ENCODE measurements at places on chromosomes 1 and 21.
A peak's percentile ranks its signal among the peaks of the same experiment; 100 is the strongest.

GRCh38 chr1:119687434-119688079 is 24.2 kb upstream of the PHGDH start:
- DNase-seq = no peak

GRCh38 chr1:169890761-169891538 is 2.7 kb downstream of the SCYL3 start:
- no peak for DNase-seq

DNA sequence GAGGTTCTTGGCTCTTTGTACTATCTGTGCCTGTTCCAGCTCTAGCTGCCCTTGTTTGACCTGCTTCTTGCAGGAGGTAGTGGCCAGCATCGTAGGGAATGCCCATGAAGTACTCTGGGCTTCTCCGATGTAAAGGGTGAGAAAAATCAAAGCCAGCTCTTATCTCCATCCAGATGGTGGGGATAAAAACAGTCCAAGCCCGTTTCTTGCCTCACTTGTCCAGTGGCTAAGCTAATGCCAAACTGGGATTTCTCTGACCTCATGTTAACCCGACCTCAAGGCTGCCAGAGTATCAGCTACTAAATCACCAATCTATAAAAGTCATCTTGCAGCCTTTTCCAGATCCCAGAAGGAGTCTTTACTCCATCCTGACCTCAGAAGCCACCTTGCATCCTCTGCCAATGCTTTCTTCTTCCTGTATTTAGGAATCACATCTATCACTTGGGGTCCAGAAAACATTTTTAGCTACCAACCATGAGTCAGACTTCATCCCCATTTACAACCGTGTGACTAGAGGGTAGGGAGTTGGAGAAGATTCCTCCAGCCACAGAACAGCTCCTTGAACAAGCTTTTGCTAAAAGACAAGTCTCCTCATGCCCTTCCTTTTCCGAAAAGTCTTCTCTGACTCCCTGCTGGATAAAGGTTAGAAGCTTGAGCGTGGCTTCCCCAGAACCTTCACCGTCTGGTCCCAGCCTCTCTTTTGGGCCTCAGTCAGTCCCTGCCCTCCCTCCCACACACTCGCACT is 35.9 kb downstream of the KCNC4 start:
- DNase-seq = no peak

- no peak for DNase-seq
Observed at GRCh38 chr21:17976691-17977090, 157.5 kb upstream of the C21orf91 start.

DNA sequence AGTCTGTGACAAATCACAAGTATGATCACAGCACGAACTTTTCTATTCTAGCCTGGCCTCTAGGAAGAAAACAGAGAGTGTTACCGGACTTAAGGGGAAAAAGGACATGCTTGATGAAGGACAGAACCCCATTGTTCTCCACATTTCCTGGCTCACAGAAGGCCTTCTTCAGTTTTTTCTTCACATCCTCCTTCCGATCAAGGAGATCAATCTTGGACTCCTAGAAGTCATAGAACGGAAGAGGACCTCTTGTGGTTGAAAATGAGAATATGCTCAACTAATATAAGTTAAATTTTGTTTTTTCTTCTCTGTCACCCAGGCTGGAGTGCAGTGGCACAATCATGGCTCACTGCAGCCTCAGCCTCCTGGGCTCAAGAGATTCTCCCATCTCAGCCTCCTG is 30.3 kb downstream of the YARS1 start:
- DNase-seq = peak; percentile 21

DNA sequence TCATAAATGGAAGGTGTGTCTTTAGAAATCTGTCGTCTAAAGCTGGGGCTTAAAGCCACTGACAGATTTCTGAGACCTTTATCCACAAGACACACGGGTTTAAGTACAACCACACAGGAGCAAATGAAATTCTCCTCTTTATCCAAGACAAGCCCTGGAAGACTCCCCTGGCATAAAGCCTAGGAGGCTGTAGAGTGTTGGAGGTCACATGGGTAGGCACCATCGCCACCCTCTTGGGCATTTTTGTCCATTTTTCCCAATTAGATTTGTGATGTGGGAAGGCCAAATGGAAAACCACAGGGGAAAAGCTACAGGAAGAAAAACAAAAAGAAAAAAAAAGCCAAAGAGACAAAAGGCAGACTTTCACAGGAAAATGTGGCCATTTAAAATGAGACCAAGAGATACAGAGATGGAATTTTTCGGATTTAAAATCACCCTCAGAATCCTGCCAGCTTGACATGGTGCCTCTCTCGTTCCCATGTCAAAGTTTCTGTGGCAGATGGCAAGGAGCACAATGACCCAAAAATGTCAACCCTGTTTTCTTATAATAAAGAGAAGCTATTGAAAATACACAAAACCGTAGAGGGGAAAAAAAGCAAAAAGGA is 91.9 kb downstream of the PLD5 start:
- DNase-seq = no peak

GRCh38 chr1:219687779-219688178 is 74.9 kb upstream of the ZC3H11B start:
- no peak for DNase-seq

DNA sequence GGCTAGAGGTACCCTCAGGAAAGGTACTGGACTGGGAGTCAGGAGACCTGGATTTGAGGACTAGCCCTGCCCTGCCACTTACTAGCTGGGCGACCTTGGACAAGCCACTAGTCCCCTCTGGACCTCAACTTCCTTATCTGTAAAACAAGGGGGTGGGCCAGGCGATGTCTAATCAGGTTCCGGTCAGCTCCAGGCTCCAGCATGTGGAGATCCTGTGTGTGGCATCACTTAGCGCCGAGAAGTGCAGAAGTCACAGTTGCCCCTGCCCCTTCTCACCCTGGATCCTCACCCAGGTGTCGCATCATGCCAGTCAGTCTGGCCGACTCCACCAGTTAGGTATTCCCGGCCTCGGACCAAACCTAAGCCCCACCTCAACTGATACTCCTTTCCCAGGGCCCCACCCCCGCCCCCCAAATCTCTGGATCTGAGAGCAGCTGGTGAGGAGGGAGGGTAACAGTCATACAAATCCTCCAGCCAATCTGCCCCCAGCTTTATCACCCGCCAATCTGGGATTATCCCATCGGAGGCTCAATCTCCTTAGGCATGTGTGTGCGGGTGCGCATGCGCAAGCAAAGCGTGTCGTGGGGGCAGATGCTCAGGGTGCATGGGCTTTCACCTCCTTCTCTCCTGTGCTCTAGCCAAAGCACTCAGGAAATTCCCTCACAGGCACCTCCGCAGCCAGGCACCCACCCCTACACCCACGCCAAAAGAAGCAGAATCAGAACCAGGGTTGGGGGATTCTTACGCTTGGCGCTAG is 5.4 kb downstream of the CELF3 start:
- no peak for DNase-seq

DNA sequence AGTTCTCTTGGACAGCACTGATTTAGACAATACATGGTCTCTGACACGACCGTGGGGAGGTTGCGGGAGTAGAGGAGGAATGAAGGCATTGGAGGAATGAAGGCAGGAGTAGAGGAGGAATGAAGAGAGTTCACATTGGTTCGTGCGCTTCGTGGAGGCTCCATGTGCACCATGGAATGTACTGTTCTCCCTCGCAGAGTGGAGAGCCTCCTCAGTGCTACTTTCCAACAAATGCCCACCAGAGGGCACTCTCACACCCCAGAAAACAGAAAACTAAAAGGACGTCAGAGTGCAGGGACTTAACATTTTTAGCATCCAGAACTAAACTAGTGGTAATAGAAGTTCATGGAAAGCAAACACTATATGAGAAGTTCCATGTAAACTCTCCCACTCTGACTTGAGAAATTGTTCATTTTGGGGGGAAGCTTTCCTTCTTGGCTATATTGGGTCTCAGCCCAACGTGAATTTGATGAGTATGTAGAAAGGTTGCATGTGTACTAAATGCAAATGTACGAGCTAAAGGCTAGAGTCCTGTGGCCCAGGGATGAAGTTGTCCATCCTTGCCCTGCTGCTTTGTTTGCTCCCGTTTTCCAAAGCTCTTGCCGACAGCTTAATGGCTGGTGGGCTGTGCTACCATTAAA is 211.6 kb downstream of the LMX1A start:
- DNase-seq = peak; percentile 54
